Activated naive CD8-positive, alpha-beta T cell treated with anti-CD3 and anti-CD28 coated beads for 36 hours (primary cell): ENCODE measurements at places on chromosomes 5 and 9. TPM values are rescaled to one million over a fixed set of nuclear protein-coding genes. Genes with fewer than 3 reads are reported as not detected.

GRCh38 chr5:170479484-170479883 lies 24.3 kb upstream of the KCNIP1 start:
- H3K27ac ChIP-seq = no peak overlapping the region
- H3K27me3 ChIP-seq = peaks cover 20% of the 10 kb centered on the region
- DNase-seq = no peak
- peaks cover 4% of the 10 kb centered on the region for H3K4me1 ChIP-seq

DNA sequence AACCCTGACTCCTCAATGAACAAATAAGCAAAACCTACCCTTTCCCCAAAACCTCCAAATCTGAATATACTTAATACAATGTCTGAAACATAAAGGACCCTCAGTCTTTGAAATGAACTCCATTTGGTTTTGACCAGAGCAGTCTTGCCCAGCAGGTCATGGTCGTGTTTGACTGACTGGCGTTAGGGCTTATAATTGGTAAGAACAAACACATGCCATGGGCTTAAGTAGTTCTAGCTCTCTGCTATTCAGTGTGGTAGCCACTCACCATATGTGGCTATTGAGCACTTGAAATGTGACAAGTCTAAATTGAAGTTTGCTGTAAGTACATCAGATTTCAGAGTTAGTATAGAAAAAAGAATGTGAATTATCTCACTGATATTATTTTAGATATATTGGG lies 42.1 kb downstream of the LRRTM2 start:
- H3K4me1 ChIP-seq = peaks cover 2% of the 10 kb centered on the region
- DNase-seq = no peak
- H3K27me3 ChIP-seq = peaks cover 12% of the 10 kb centered on the region
- peaks cover 7% of the 10 kb centered on the region for H3K36me3 ChIP-seq

DNA sequence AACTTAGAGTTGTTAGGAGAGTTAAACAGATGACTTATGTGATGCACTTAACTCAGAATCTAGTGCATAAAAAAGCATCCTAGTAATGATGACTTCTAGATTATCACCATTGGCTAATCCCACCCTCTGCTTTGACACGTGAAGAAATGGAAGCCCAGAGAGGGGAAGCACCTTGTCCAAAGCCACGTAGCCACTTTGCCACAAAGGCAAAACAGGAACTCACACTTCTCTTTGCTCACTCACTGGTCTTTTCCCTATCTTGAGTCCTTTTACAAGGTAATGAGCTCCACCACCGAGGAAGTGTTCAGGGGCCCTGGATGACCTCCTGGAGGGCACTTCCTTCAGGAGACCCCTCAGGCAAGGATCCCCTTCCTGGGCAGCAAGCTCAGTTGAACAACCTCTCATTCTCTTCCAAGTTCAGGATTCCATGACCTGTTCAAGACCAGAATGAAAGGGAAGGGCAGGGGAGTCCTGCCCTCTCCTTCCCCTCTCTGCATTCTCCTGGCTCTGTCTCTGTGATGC lies 89.7 kb downstream of the HRH2 start:
- DNase-seq = no peak
- no peak overlapping the region for H3K4me3 ChIP-seq
- peaks cover 46% of the 10 kb centered on the region for H3K27me3 ChIP-seq

PTGER4 gene
- total RNA-seq = 65.2 TPM

TXNDC8 gene
- not detected for total RNA-seq

GRCh38 chr5:96293966-96294883 lies 138.8 kb downstream of the PCSK1 start:
- H3K4me1 ChIP-seq = peaks cover 2% of the 10 kb centered on the region
- H3K27ac ChIP-seq = no peak overlapping the region
- no peaks in the 10 kb centered on the region for H3K36me3 ChIP-seq
- H3K27me3 ChIP-seq = peaks cover 18% of the 10 kb centered on the region
- no peak for DNase-seq

ANKRD55 gene
- 0.23 TPM for total RNA-seq

DNA sequence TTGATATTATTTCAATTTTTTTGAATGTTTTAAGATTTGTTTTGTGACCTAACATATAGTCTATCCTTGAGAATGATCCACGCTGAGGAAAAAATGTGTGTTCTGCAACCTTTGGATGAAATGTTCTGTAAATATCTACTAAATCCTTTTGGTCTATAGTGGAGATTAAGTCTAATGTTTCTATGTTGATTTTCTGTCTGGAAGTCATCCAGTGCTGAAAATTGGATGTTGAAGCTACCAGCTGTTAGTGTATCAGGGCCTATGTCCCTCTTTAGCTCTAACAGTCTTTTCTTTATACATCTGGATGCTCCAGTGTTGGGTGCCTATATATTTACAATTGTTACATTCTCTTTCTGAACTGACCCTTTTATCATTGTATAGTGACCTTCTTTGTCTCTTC lies 422.3 kb downstream of the TMEM232 start:
- no peaks in the 10 kb centered on the region for H3K4me1 ChIP-seq
- no peak overlapping the region for H3K27ac ChIP-seq
- peaks cover 5% of the 10 kb centered on the region for H3K27me3 ChIP-seq
- no peak for DNase-seq

DNA sequence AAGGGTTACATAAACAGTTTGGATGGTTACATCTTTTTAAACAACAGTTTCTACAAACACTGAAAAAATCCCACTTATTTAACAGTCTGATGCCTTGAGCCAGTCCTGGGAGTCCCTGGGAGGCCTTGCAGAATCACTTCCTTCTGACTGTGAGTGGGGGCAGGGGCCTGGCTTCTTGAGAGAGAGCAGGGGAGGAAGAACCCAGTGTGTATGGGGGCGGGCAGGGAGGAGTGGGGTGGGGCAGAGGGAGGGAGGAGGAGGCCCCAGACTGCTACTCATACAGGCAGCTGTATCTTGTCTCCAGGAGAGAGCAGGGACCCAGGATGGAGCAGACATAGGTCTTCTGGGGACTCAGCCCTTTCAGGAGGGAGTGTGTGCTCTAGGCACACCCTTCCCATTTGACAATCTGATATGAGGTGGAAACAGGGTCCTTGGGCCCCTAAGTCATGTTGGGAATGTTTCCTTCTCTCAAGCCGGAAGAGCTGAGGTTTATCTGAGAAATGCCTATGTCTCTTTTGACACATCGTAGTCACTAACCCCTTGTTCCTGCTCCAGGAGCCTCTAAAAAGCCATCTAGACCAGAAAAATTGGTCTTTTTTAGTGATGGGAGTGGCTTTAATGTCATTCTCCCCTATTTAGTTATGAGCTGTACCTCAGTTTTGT lies 52.8 kb downstream of the IRF1 start:
- peak overlapping the region; percentile 29 for H3K4me3 ChIP-seq
- H3K36me3 ChIP-seq = peaks cover 29% of the 10 kb centered on the region
- H3K27ac ChIP-seq = peak overlapping the region; percentile 82

GRCh38 chr5:14871214-14872069 lies at the start of gene ANKH:
Gene ANKH, minus strand, starts transcription at chr5:14871778. Its CDS starts 331 bp downstream, at chr5:14871447.
- DNase-seq = peak; percentile 91
- H3K27ac ChIP-seq = peak within 1 kb of the TSS; percentile 95
- H3K4me1 ChIP-seq = peaks cover 25% of the 10 kb centered on the region
- H3K4me3 ChIP-seq = peak within 1 kb of the TSS; percentile 98

GRCh38 chr5:10679336-10679988 lies 81.6 kb downstream of the DAP start:
- no peak overlapping the region for H3K27ac ChIP-seq
- no peaks in the 10 kb centered on the region for H3K4me1 ChIP-seq
- H3K36me3 ChIP-seq = peaks cover 41% of the 10 kb centered on the region
- H3K4me3 ChIP-seq = no peak overlapping the region

GRCh38 chr9:81877047-81877446 lies 51.2 kb upstream of the SPATA31D4 start:
- no peaks in the 10 kb centered on the region for H3K36me3 ChIP-seq
- no peaks in the 10 kb centered on the region for H3K4me1 ChIP-seq
- no peak for DNase-seq
- no peak overlapping the region for H3K4me3 ChIP-seq

YTHDC2 gene
- 27.8 TPM for total RNA-seq

GRCh38 chr5:2000591-2000990 lies 117.9 kb upstream of the IRX4 start:
- no peak overlapping the region for H3K27ac ChIP-seq
- no peaks in the 10 kb centered on the region for H3K36me3 ChIP-seq
- no peak for DNase-seq
- no peak overlapping the region for H3K4me3 ChIP-seq
- H3K27me3 ChIP-seq = peaks cover 57% of the 10 kb centered on the region
- H3K4me1 ChIP-seq = no peaks in the 10 kb centered on the region

TAF11L5 gene
- total RNA-seq = not detected

GRCh38 chr9:26263478-26263877 lies 585.2 kb upstream of the TUSC1 start:
- no peaks in the 10 kb centered on the region for H3K36me3 ChIP-seq
- no peaks in the 10 kb centered on the region for H3K27me3 ChIP-seq
- H3K4me1 ChIP-seq = no peaks in the 10 kb centered on the region
- no peak for DNase-seq
- no peak overlapping the region for H3K27ac ChIP-seq

DNA sequence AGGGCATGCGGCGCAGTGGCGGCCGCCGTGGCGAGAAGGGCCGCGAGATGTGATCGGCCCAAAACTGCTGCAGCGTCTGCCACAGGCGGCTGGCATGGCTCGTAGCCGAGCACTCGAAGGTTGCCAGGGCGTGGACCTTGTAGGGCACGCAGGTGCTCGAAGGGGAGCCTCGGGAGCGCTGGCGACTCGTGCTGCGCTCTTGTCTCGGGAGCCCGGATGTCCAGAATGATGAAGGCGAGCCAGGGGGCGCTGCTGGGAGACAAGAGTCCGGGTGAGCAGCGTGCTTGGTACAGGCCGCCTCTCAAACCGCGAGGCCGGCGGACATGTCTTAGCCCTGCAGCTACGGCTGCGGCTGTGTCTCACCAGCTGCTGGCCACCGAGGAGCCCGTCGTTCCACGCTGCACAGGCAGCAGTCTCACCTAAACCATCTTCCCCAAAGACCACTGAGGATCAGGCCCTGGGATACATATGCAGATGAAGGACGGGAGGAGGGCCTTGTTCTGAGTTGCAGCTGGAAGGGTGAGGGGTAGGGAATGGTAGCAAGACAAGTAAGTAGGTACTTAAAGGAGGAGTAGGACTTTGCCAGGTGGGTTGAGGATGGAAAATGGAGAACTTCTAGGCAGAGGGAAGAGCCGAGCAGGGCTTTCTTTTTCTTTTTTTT lies 1.7 kb downstream of the CBY3 start:
- H3K4me3 ChIP-seq = peak overlapping the region; percentile 94
- DNase-seq = peak; percentile 82
- peak overlapping the region; percentile 95 for H3K27ac ChIP-seq
- H3K4me1 ChIP-seq = peaks cover 28% of the 10 kb centered on the region
- H3K27me3 ChIP-seq = no peaks in the 10 kb centered on the region

GARIN3 gene
- total RNA-seq = 0.46 TPM

RASGEF1C gene
- not detected for total RNA-seq

- no peak for DNase-seq
- no peak overlapping the region for H3K4me3 ChIP-seq
- H3K27me3 ChIP-seq = no peaks in the 10 kb centered on the region
- peak overlapping the region; percentile 27 for H3K27ac ChIP-seq
Observed at GRCh38 chr5:126970517-126971017, 59.8 kb downstream of the MARCHF3 start.

- no peak overlapping the region for H3K27ac ChIP-seq
- no peaks in the 10 kb centered on the region for H3K27me3 ChIP-seq
- H3K4me3 ChIP-seq = no peak overlapping the region
- DNase-seq = no peak
Observed at GRCh38 chr5:83512061-83512745, 40.7 kb downstream of the VCAN start.

PCDHB5 gene
- total RNA-seq = not detected

DNA sequence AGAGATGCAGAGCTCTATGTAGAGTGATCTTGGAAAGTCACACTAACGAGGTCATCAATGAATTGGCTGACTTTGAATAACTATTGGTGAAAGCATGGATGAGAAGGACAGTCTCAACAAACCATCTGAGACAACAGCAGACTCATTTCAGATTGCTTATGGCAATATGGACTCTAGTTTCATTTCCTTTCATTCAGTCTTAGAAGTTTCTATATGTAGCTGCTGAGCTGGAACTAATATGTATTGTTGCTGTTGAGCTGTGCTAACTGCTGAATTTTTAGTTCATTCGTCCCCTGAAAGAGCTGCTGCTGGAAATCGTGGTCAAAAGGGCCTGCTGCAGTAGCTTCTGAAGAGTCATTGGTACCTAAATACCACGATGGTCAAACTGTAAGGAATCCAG lies 31.3 kb downstream of the TNFSF15 start:
- peaks cover 21% of the 10 kb centered on the region for H3K4me1 ChIP-seq
- no peak overlapping the region for H3K4me3 ChIP-seq
- peaks cover 8% of the 10 kb centered on the region for H3K27me3 ChIP-seq
- no peak overlapping the region for H3K27ac ChIP-seq
- no peak for DNase-seq

DNA sequence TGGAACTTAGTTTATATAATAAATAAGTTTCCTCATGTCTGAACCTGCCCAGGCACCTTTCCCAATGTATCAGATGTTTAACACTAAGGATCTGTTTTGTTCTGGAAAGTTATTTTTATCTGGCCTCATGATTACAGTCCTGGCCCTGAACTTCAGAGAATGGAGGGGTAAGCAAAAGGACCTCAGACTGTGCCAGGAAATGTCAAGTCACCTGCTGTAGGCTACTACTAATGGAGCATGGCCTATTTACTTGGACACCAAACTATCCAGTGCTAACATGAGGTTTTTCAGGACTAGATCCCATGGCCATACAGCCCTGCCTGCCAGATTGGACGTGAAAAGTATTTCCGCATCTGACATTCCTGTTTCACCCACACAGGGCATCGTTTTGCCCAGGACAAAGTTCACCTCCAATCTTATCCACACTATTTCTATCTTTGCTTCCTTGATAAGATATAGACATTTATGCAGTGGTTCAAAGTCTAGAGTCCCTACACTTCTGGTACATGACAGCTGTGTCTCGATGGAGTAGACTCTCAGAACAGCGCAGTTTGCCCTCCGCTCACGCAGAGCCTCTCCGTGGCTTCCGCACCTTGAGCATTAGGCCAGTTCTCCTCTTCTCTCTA lies at the start of gene BTNL8:
TSS of gene BTNL8 (plus strand) at position 539 of the 626 bp plus-strand sequence. CDS start 152 bp downstream, outside the sequence.
- H3K27ac ChIP-seq = no peak within 1 kb of the TSS
- H3K36me3 ChIP-seq = no peaks in the 10 kb centered on the region
- no peak for DNase-seq

ZNF346 gene
- 18.2 TPM for total RNA-seq

MVB12B gene
- 7.9 TPM for total RNA-seq

- H3K4me1 ChIP-seq = no peaks in the 10 kb centered on the region
- no peak overlapping the region for H3K4me3 ChIP-seq
- H3K27ac ChIP-seq = no peak overlapping the region
- DNase-seq = no peak
Observed at GRCh38 chr5:91885291-91886265, 502.5 kb upstream of the ARRDC3 start.

DNA sequence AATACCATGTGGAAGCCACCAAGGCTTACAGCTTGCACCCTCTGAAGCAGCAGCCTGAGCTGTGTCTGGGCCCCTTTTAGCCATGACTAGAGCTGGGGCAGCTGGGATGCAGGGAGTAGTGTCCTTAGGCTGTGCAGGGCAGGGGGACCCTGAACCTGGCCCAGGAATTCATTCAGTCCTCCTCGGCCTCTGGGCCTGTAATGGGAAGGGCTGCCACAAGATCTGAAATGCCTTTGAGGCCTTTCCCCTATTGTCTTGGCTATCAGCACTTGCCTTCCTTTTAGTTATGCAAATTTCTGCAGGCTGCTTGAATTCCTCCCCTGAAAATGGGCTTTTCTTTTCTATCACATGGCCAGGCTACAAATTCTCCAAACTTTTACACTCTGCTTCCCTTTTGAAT lies 9.0 kb downstream of the GPR150 start:
- H3K27me3 ChIP-seq = no peaks in the 10 kb centered on the region
- peaks cover 5% of the 10 kb centered on the region for H3K36me3 ChIP-seq
- H3K4me1 ChIP-seq = peaks cover 18% of the 10 kb centered on the region
- DNase-seq = no peak
